Fibroblast of lung (primary cell): ENCODE measurements at places on chromosomes 7 and 10. TPM values are rescaled to one million over a fixed set of nuclear protein-coding genes. Genes with fewer than 3 reads are reported as not detected.
A peak's percentile ranks its signal among the peaks of the same experiment; 100 is the strongest.

DNA sequence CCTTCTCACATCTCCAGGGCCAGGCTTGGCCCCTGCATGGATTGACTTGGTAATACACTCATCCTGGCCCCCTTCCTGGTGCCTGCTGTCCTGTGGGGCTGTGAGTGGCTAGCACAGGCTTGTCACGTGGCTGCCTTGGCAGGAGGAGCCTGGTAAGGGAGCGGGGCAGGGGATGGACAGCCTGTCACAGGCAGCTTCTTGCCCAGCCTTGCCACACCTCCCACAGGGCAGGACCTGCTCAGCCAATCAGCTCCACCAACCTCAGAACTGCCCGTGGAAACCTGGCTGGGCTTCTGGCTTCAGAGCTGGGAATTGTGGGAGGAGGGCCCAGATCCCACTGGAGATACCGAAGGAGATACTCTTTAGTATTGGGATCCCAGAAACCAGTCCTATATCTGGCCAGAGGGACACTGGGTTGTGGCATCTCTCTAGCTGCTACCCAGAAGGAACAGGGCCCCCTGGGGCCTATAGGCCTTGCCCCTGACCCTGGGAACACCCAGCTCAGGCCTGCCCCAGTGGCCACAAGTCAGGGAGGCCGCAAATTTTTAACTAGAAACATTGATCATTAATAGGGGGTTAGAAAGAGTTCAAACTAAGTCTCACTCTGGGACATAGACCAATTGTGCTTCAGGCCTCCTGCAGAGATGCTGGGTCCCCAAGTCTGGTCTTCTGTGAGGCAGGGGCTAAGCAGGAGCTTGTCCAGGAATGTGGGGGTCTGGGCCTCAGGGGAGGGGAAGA lies at the start of gene HOGA1:
Gene HOGA1, plus strand, starts transcription at position 330 of the 738 bp plus-strand sequence. Its CDS starts 315 bp downstream, at position 645.
- no peak within 1 kb of the TSS for H3K27ac ChIP-seq
- H3K4me3 ChIP-seq = no peak within 1 kb of the TSS
- H3K4me1 ChIP-seq = peaks cover 3% of the 10 kb centered on the region
- DNase-seq = peak; percentile 61

GRCh38 chr7:139854803-139855497 lies 25.9 kb downstream of the TBXAS1 start:
- H3K27ac ChIP-seq = no peak overlapping the region
- H3K4me3 ChIP-seq = no peak overlapping the region
- H3K36me3 ChIP-seq = no peaks in the 10 kb centered on the region
- no peak for DNase-seq
- H3K27me3 ChIP-seq = peaks cover 2% of the 10 kb centered on the region

AGAP5 gene
- total RNA-seq = 1.8 and 3.1 TPM in 2 replicates

GRCh38 chr7:30904561-30904960 lies 7.1 kb upstream of the AQP1 start:
- H3K4me3 ChIP-seq = no peak overlapping the region
- no peaks in the 10 kb centered on the region for H3K36me3 ChIP-seq
- no peaks in the 10 kb centered on the region for H3K27me3 ChIP-seq
- no peak for DNase-seq
- H3K4me1 ChIP-seq = peaks cover 5% of the 10 kb centered on the region

GRCh38 chr7:100642534-100642907 lies 1.2 kb upstream of the TFR2 start:
- peaks cover 2% of the 10 kb centered on the region for H3K27me3 ChIP-seq
- no peaks in the 10 kb centered on the region for H3K4me1 ChIP-seq

TLX1 gene
- total RNA-seq = not detected in 2 replicates

ZCWPW1 gene
- total RNA-seq = 2.8 and 4.1 TPM in 2 replicates

- H3K27ac ChIP-seq = no peak overlapping the region
- no peaks in the 10 kb centered on the region for H3K27me3 ChIP-seq
- no peaks in the 10 kb centered on the region for H3K36me3 ChIP-seq
- H3K4me3 ChIP-seq = no peak overlapping the region
- peak; percentile 85 for DNase-seq
Observed at GRCh38 chr7:132464740-132465139, 111.5 kb downstream of the PLXNA4 start.

DNA sequence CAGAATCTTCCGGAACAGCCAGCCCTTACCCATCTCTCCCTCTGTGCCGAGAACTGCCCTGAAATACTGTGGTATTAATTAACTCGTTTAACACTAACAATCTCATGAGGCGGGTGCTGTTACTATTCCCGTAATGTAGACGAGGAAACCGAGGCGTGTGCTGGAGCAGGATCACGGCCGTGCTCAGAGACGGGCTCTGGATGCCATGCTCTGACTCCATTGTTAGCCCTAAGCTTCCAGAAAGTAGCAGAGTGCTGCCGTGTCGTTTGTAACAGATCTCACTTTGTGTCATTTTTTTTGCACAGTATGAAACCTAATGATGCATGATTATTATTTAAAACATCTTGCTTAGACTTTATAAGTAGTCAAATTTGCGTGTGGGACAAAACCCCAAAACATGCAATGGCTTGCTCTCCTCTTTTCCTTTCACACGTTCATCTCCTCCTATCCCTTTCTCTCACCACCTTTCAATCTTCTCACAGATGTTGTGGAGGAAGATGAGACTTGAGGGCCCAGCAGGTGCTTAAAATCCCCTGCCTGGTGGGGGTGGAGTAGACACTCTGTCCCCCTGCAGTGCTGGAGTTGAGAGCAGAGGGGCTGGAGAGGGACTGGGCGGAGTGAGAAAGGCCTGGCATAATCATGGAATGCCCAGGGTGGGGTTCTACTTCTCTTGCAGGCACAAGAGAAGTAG lies 482 bp upstream of the ACTR3C start:
- no peaks in the 10 kb centered on the region for H3K4me1 ChIP-seq
- H3K4me3 ChIP-seq = no peak overlapping the region
- H3K27ac ChIP-seq = no peak overlapping the region
- no peaks in the 10 kb centered on the region for H3K36me3 ChIP-seq
- no peaks in the 10 kb centered on the region for H3K27me3 ChIP-seq

GRCh38 chr10:123013456-123014419 lies 4.9 kb downstream of the ACADSB start:
- no peak overlapping the region for H3K27ac ChIP-seq
- H3K4me1 ChIP-seq = peaks cover 2% of the 10 kb centered on the region
- no peaks in the 10 kb centered on the region for H3K36me3 ChIP-seq

PRPS1L1 gene
- total RNA-seq = not detected in 2 replicates

- H3K4me3 ChIP-seq = no peak overlapping the region
- DNase-seq = no peak
- H3K4me1 ChIP-seq = no peaks in the 10 kb centered on the region
- H3K27ac ChIP-seq = no peak overlapping the region
Observed at GRCh38 chr10:126979311-126979710, 74.1 kb downstream of the DOCK1 start.

HTR5A gene
- not detected in 2 replicates for total RNA-seq

GRCh38 chr7:84193747-84194146 lies 842 bp downstream of the SEMA3A start:
- no peaks in the 10 kb centered on the region for H3K4me1 ChIP-seq
- no peaks in the 10 kb centered on the region for H3K27me3 ChIP-seq

GRCh38 chr10:84424731-84425167 lies 96.4 kb downstream of the CCSER2 start:
- peak overlapping the region; percentile 92 for H3K27ac ChIP-seq
- H3K36me3 ChIP-seq = no peaks in the 10 kb centered on the region
- H3K4me1 ChIP-seq = peaks cover 8% of the 10 kb centered on the region
- H3K4me3 ChIP-seq = peak overlapping the region; percentile 51
- H3K27me3 ChIP-seq = no peaks in the 10 kb centered on the region
- DNase-seq = peak; percentile 98

GRCh38 chr10:58741673-58742072 lies 229.0 kb downstream of the BICC1 start:
- H3K36me3 ChIP-seq = no peaks in the 10 kb centered on the region
- H3K4me1 ChIP-seq = no peaks in the 10 kb centered on the region
- H3K27me3 ChIP-seq = no peaks in the 10 kb centered on the region
- H3K4me3 ChIP-seq = no peak overlapping the region

DNA sequence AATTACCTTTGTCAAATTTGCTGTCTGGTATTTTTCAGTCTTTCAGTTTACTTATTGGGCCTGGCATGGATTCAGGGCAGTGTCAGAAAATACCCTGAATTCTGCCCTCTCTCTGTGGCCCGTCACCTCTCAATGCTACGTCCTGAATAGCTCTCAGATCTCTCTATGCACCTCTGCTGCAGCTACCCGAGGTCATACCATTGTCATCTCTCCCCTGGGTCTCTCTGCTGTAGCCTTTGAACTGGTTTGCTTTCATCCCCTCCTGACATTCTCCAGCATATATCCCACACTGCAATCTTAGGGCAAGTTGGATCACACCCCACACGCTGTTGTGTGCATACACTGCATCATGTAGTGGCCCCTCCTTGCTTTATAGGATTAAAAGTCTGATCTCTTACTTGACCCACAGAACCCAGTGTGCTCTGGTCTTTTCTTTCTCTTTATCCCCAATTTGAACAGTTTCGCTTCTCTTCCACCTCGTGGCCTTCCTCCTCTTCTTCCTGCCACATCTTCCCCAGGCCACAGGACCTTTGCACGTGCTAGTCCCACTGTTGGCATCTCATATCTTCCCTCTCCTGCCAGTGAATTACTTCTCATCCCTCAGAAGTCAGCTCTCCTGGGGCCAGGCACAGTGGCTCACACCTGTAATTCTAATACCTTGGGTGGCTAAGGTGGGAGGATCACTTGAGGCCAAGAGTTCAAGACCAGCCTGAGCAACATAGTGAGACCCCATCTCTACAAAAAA lies 372.9 kb downstream of the GALNT17 start:
- H3K4me1 ChIP-seq = no peaks in the 10 kb centered on the region
- H3K4me3 ChIP-seq = no peak overlapping the region
- H3K36me3 ChIP-seq = no peaks in the 10 kb centered on the region
- no peak overlapping the region for H3K27ac ChIP-seq
- no peak for DNase-seq

DNA sequence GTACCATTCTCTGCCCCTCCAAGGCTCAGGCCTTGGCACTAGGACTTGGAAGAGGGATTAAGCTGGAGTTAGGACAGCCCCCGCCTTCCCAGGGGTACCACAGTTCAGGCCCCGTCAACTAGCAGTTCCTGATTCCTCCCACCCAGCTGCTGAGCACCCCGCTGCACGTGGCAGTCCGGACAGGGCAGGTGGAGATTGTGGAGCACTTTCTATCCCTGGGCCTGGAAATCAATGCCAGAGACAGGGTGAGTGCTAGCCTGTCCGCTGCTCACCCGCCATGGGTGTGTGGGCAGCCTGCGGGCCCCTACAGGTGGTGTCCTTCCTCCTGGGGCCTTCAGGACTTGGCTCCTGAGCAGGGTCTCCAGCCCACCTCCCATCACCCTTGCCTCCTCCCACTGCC lies 2.0 kb upstream of the HOGA1 start:
- no peak overlapping the region for H3K4me3 ChIP-seq
- no peak for DNase-seq
- peaks cover 3% of the 10 kb centered on the region for H3K4me1 ChIP-seq
- no peaks in the 10 kb centered on the region for H3K36me3 ChIP-seq

GRCh38 chr7:120395526-120396019 lies 122.6 kb downstream of the KCND2 start:
- no peaks in the 10 kb centered on the region for H3K36me3 ChIP-seq
- no peak overlapping the region for H3K27ac ChIP-seq
- DNase-seq = no peak
- no peaks in the 10 kb centered on the region for H3K27me3 ChIP-seq

WNT8B gene
- not detected in 2 replicates for total RNA-seq

DNA sequence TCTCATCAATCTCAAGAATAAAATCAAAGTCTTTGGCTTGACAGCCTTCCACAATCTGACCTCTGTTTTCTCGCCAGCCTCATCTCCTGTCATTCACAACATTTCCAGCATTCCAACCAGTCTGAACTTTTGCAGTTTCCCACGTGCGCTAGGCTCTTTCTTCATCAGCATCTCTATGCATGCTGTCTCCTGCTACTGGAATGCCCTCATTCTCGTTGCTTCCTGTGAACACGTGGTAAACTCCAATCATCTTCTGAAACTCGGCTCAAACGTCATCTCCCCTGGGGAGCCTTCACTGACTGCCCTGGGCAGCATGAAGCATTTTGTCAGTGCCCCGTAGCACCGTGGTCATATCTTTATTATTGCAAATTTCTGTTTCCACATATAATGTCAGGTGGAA lies 12.2 kb upstream of the RSBN1L start:
- peak overlapping the region; percentile 1 for H3K27ac ChIP-seq
- no peak overlapping the region for H3K4me3 ChIP-seq
- H3K27me3 ChIP-seq = no peaks in the 10 kb centered on the region
- H3K4me1 ChIP-seq = no peaks in the 10 kb centered on the region

DNA sequence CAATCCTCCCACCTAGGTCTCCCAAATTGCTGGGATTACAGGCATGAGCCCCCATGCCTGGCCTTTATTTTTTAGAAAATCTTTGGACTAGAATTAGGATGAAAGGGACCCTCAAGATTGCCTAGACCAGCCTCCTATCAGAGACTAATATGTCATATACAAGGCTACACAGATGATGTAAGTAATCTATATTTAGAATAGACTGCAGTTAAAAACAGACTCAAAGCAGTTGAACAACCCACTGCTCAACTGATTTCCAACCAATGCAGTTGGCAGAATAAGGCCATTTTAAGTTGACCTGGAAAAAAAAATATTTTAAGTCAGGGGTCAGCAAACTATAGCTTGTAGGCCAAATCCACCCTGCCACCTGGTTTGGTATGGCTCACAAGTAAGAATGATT lies 27.7 kb downstream of the PSPH start:
- H3K27me3 ChIP-seq = no peaks in the 10 kb centered on the region
- no peaks in the 10 kb centered on the region for H3K4me1 ChIP-seq
- no peaks in the 10 kb centered on the region for H3K36me3 ChIP-seq
- H3K4me3 ChIP-seq = no peak overlapping the region
- no peak for DNase-seq

GPER1 gene
- total RNA-seq = 1.5 and 2.3 TPM in 2 replicates

DNA sequence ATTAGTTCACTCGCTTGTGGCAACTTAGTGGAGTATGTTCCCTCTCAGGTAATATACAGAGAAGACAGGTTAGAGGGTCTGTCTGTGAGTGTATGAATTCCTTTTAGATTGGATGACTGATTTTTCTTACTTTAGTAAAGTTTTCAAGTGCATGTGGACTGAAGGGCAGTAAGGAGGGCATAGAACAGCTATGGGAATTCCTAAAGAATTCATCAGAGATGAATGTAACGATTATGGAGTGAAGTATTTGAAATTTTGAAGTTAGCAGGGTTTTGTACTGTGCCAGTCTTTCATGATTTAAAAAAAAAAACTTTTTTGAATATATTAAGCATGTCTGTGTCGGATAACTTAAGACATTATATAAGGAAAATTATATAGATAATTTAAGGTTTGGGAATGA lies 15.5 kb downstream of the MAPK8 start:
- peak; percentile 30 for DNase-seq
- H3K4me1 ChIP-seq = no peaks in the 10 kb centered on the region
- H3K27ac ChIP-seq = no peak overlapping the region
- no peaks in the 10 kb centered on the region for H3K36me3 ChIP-seq
- H3K27me3 ChIP-seq = no peaks in the 10 kb centered on the region

GRCh38 chr7:2008101-2008935 lies 224.4 kb downstream of the MAD1L1 start:
- H3K4me3 ChIP-seq = no peak overlapping the region
- no peaks in the 10 kb centered on the region for H3K27me3 ChIP-seq
- no peak overlapping the region for H3K27ac ChIP-seq
- no peak for DNase-seq
- peaks cover 2% of the 10 kb centered on the region for H3K4me1 ChIP-seq
